ENCODE measurements at places on chromosomes 13 and 19.

GRCh38 chr19:772730-773436, 22.0 kb downstream of the MISP start:
- ATAC-seq: no peak

DNA sequence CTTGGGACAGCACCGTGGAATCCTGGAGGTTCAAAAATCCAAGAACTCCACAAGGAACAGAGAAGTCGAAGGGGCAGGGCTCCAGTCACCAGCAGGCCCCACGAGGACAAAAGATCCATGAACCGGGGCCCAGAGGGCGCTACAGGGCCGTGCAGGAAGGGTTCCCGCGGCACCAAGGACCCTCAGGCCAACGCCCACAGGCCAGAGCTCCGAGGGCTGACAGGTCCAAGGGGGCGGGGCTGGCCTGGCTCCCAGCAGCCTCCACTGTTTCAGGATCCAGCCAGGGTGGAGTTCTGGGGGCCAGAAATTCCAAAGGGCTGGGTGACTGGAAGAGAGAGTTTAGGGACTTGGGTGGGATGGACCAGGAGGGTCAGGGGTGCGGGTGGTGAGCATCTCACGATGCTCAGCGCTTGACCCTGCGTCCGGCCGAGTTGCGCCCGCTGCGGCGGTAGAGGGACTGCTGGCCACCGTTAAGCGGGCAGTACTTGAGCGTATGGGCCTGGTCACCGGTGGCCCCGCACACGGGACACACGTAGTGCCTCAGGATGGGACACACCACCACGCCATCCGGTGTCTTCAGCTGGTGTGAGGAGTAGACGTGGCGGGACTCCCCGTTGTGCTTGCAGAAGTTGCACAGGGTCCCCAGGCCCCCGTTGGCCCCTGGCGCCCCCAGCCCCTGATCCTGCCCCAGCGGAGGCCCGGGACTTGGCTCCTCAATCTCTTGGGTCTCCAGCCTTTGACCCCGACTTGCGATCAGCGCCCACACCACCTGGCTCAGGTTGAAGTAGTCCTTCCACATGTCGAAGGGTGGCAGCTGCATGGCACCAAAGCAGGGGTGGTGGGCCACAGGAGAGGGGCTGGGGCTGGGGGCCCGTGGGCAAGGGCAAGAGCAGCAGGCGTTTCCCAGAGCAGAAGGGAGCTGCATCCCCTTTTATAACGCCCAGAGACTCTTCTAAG, at the start of gene NANOS2:
Gene NANOS2 (minus strand): TSS at position 905 of the 957 bp plus-strand sequence. CDS start 85 bp downstream, at position 820.
- ATAC-seq: no peak

DNA sequence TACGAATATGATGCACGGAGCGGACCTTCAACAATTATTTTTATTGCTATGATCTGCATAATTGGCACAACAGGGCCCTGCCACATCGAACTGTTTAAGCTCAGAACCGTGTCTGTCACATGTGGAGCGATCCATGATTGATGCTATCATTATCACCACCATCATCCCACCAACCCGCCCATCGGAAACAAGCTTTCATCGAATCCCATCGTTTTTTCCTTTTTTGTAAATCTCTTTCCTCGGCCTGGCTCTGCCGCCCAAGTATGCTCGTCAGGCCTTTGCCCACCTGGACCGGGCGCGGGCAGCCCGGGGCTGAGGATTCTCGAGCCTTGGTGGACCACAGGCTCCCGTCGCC, 533 bp upstream of the DCAF15 start:
- peak; percentile 18 for ATAC-seq

- no peak for ATAC-seq
Observed at GRCh38 chr19:7870571-7871436, 3.4 kb downstream of the PRR36 start.

DNA sequence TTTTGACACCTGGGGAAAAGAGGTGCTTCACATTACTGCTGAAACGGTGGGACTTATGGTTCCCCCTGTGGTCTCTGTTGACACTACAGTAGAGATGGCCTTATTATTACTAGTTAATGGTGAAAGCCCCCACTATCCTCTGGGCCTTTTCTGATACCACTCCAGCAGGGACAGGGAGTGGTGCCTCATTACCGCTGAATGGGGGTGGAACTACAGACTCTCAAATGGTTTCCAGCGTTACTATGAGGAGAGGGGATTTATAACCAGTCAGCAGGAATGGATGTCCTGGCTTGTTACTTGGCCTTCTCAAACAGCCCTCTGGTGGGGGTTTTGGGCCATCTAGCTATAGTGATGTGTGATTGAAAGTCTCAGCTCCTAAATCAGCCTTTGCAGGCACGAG, 96.7 kb upstream of the DIAPH3 start:
- no peak for ATAC-seq

DNA sequence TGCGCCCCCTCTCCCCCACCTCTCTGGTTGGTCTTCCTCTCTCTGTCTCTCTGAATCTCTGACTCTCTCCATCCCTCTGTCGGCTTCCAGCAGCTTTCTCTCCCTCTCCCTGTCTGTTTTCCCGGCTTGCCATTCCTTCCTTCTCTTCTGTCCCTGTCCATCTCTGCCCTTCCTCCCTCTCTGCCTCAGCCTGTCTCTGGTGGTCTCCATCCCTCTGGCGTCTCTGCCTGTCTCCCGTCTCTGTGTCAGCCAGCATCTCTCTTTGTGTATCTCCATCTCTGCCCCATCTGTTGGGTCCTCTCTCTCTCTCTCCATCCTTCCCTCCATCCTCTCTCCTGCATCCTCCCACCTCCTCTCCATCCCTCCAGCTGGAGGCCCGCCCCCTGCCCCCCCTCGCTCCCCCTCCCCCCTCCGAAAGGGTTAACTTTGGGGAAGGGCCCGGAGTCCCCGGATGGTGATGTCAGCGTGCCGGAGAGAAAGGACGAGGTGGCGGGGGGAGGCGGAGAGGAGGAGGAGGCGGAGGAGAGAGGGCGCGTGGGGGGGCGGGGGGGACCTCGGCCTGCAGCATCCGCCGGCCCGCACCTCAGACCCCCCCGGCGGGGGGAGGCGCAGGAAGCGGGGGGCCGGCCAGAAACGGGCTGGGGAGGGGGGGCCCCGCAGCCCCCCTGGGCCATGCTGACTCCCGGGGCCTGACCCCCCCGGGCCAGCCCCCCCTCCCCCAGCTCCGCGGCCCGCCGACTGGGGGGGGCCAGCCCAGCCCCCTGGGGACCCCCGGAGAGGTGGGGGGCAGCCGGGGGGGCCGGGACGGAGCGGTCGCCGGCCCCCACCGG, at the start of gene BRSK1:
Gene BRSK1 (plus strand): TSS at position 450 of the 830 bp plus-strand sequence. CDS start 446 bp downstream, outside the sequence.
- no peak for ATAC-seq

DNA sequence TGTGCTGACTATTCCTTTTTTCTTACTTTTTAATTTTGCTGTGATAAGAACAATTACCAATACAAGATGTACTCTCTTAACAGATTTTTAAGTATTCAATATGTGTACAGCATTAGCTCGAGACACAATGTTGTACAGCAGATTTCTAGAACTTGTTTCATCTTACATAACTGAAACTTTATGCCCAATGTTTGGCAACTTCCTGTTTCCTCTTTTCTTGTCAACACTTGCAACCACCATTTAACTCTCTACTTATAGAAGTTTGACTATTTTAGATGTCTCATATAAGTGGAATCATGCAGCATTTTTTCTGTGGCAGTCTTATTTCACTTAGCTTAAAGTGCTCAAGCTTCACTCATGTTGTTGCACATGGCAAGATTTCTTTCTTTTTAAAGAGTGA, 1426.8 kb downstream of the SLITRK5 start:
- no peak for ATAC-seq
